Motor neuron (in vitro differentiated cells): ENCODE measurements at places on chromosomes 6 and 20. TPM values are rescaled to one million over a fixed set of nuclear protein-coding genes. Genes with fewer than 3 reads are reported as not detected.

DNA sequence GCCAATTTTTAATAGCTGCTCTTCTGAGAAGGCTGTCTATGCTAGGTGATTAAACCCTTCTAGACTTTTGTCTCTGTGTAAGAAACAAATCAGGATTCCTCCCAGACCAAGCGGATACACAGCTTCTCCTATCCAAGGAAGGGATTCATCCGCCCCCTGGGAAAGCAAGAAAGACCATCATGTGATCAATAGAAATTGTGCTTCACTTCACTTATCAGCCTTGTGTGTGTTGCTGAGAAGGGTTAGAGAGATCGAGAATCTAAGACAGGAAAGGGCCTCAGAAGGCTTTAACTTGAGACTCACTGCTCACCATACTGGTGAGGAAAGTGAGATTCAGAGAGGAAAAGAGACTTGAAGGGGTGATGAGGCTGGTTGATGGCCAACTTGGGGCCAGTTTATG lies 1.5 kb downstream of the ABCC10 start:
- no peak for ATAC-seq

DNA sequence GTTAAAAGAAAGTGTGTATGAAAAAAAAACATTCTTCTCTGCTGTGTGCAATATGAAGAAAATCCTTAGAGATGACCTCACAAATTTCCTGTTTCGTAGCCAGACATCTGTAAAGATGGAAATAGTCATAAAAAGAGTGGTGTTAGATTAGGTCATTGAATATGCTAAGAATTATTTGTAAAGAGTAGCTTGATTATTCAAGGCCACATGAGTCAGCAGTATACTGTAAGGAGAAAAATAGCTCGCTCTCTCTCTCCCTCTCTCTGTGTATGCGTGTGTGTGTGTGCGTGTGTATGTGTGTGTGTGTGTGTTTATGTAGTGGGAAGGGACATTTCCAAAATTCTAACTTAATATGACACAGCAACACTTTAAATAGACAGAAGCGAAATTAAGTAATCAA lies 78.8 kb downstream of the PTCHD4 start:
- peak; percentile 94 for ATAC-seq

- ATAC-seq: no peak
Observed at GRCh38 chr6:108170332-108171290, 4.8 kb downstream of the NR2E1 start.

DNA sequence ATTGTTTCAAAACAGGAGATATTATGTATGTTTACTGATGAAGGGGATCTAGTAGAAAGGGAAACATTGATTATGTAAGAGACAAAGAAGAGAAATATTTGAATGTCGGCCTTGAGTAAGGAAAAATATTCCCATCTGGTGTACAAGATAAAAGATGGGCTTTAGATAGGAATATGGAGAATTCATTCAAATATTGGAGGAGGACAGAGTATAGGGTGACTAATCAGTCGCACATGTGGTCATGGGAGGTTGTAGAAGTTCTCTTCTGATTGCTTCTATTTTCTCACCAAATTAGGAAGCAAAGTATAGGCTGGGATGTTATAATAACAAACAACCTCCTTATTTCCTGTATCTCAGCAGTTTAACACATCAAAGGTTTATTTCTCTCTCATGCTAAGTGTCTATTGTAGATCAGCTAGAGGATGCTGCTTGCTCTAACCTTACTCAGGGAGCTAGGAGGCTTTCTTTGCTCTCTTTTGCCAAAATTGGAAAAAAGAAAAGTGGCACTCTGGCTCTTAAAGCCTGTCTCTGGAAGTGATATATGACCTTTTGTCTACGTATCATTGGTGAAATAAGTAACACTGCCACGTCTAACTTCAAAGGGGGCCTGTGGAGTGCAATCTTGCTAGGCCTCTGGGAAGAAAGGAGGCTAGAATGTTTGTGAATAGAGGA lies 1.2 kb upstream of the HDDC2 start:
- ATAC-seq: no peak

- no peak for ATAC-seq
Observed at GRCh38 chr20:3275064-3275935, 36.3 kb upstream of the SLC4A11 start.

GRCh38 chr6:29130644-29131043 lies 22.8 kb downstream of the OR2J3 start:
- no peak for ATAC-seq

The LYRM2 gene
- total RNA-seq: 26.2 and 26.3 TPM in 2 replicates

The MYO6 gene
- total RNA-seq: 14.8 and 18.7 TPM in 2 replicates

The KCNK17 gene
- total RNA-seq: 0.79 and 0.94 TPM in 2 replicates

The C6orf132 gene
- 0.18 and 0.25 TPM in 2 replicates for total RNA-seq
